Mesenchymal stem cell (in vitro differentiated cells and primary cell): ENCODE measurements at places on chromosomes 3 and 15.
A peak's percentile ranks its signal among the peaks of the same experiment; 100 is the strongest.

GRCh38 chr3:115709093-115709492 lies 85.8 kb downstream of the GAP43 start:
- no peak overlapping the region for H3K27ac ChIP-seq
- H3K4me3 ChIP-seq, result no peak overlapping the region
- no peak for DNase-seq
- H3K4me1 ChIP-seq, result no peaks in the 10 kb centered on the region
- H3K36me3 ChIP-seq, result no peaks in the 10 kb centered on the region
- no peaks in the 10 kb centered on the region for H3K27me3 ChIP-seq

- H3K27me3 ChIP-seq, result no peaks in the 10 kb centered on the region
- H3K27ac ChIP-seq, result no peak overlapping the region
- no peaks in the 10 kb centered on the region for H3K4me1 ChIP-seq
- no peaks in the 10 kb centered on the region for H3K36me3 ChIP-seq
- no peak for DNase-seq
- no peak overlapping the region for H3K4me3 ChIP-seq
Measured at GRCh38 chr3:180749796-180750195, 70.5 kb upstream of the CCDC39 start.

DNA sequence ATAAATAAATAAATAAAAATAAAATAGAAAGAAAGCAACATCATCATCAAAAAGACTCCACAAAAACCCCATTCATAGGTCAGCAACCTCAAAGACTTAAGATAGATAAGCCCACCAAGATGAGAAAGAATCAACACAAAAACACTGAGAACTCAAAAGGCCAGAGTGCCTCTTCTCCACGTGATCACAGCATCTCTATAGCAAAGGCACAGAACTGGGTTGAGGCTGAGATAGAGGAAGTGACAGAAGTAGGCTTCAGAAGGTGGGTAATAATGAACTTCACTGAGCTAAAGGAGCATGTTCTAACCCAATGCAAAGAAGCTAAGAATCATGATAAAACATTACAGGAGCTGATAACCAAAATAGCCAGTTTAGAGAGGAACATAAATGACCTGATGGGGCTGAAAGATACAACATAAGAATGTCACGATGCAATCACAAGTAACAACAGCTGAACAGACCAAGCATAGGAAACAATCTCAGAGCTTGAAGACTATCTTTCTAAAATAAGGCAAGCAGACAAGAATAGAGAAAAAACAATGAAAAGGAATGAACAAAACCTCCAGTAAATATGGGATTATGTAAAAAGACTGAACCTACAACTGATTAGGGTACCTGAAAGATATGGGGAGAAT lies 26.4 kb downstream of the GNB5 start:
- DNase-seq, result peak; percentile 39
- H3K36me3 ChIP-seq, result peaks cover 18% of the 10 kb centered on the region
- no peak overlapping the region for H3K4me3 ChIP-seq

DNA sequence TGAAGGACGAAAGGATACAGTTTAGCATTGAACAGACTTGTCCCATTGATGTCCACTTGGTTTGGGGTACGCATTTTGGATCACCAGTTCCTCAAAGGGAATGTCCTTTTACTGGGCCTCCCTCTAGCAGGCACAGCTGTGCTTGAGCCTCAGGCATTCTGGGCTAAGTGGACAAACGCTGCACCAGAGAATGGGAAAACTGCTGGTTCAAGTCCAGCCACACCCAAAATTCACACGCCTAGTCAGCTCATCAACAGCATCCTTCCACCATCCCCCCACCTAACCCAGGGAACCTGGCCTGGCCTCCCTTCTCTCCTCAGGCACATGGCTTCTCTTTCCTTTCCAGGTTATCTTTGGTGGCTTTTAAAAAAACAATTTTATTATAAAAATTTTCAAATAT lies 59.1 kb upstream of the ALDH1A3 start:
- no peaks in the 10 kb centered on the region for H3K36me3 ChIP-seq
- no peaks in the 10 kb centered on the region for H3K27me3 ChIP-seq
- no peak overlapping the region for H3K27ac ChIP-seq
- DNase-seq, result no peak
- H3K4me1 ChIP-seq, result no peaks in the 10 kb centered on the region

DNA sequence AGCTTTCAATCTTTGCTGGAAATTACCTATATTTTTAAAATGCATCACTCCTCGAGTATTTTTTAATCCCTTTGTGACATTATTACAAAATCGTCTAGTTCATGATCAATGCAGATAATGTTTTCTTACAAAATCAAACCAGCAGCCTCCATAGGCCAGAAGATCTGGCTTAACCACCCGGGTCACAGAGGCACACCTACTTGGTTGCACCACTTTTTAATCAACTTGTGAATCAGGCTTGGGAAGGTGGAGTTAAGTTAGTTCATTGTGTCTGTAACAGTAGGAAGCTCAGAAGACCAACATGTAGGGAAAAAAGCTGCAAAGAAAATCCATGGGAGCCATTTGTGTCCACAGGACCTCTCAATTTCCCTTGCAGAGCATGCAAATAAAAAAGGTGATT lies 148.0 kb downstream of the TP63 start:
- H3K27ac ChIP-seq, result no peak overlapping the region
- no peak for DNase-seq
- no peak overlapping the region for H3K4me3 ChIP-seq
- H3K4me1 ChIP-seq, result no peaks in the 10 kb centered on the region
- no peaks in the 10 kb centered on the region for H3K36me3 ChIP-seq
